Activated CD4-positive, alpha-beta memory T cell treated with anti-CD3 and anti-CD28 coated beads for 36 hours (primary cell): ENCODE measurements at places on chromosomes 4 and X. TPM values are rescaled to one million over a fixed set of nuclear protein-coding genes. Genes with fewer than 3 reads are reported as not detected.

Gene ZFP92
- total RNA-seq = 1.5 TPM

Gene RAB33A
- 29.6 TPM for total RNA-seq

DNA sequence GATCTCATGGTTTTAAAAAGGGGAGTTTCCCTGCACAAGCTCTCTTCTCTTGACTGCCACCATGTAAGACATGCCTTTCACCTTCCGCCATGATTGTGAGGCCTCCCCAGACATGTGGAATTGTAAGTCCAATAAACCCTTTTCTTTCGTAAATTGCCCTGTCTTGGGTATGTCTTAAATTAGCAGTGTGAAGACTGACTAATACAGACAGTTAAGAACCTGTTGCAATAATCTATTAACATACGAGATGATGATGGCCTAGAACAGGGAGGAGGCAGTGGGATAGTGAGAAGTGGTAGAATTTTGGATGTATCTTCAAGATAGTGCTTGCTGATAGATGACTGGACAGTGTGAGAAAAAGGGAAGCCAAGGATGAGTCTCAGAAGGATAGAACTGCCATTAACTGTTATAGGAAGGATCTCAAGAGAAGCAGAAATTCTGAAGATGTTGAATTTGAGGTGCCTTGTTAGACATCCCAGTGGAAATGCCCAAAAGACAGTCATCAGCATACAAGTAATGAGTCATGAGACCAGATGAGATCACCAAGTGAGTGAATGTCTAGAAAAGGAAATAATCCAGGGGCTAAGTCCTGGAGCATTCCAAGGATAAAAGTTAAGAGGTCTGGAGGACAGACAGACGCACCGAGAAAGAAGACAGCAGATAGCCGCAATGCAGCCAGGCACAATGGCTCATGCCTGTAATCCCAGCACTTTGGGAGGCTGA is 38.8 kb upstream of the UGDH start:
- no peak for DNase-seq
- H3K36me3 ChIP-seq = peaks cover 7% of the 10 kb centered on the region
- no peak overlapping the region for H3K4me3 ChIP-seq
- H3K27me3 ChIP-seq = no peaks in the 10 kb centered on the region
- H3K27ac ChIP-seq = no peak overlapping the region

DNA sequence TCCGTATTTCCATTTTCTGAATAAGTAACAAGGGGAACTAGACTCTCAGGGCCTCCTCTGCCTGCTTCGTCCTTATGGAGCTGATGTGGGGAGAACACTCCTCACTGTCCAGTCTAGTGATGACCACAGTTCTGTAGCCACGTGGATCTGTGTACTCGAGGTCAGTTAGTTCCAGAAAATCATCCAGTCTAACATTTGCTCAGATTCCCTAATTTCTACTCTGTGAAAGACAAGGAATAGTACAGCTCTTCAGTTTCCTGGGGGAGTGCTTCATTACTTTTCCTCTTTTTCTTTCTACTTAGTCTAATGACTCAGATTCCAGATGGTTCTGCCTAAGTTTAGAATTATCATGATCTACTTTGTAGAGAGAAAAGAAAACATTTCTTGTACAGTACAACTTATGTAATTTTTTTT is 82.6 kb downstream of the SORBS2 start:
- H3K27me3 ChIP-seq = peaks cover 9% of the 10 kb centered on the region
- DNase-seq = no peak
- H3K36me3 ChIP-seq = no peaks in the 10 kb centered on the region

Gene GPR119
- not detected for total RNA-seq
